ENCODE measurements at places on chromosomes 1 and 21. TPM values are rescaled to one million over a fixed set of nuclear protein-coding genes. Genes with fewer than 3 reads are reported as not detected.

SERPINC1 gene
- total RNA-seq, result not detected

TRNP1 gene
- total RNA-seq, result 20.9 TPM

HP1BP3 gene
- total RNA-seq, result 106 TPM

SPATA46 gene
- not detected for total RNA-seq

CFAP107 gene
- total RNA-seq, result not detected

FOXO6 gene
- 1.4 TPM for total RNA-seq

RPS27 gene
- total RNA-seq, result 871 TPM

LEPR gene
- 8.0 TPM for total RNA-seq

TCHH gene
- total RNA-seq, result not detected

SERTAD4 gene
- total RNA-seq, result 2.4 TPM

DENND2C gene
- 3.2 TPM for total RNA-seq

POU3F1 gene
- not detected for total RNA-seq

GSTM5 gene
- 2.1 TPM for total RNA-seq

LRRC52 gene
- total RNA-seq, result 0.57 TPM

MRPS15 gene
- total RNA-seq, result 102 TPM

PDZK1IP1 gene
- not detected for total RNA-seq

SPRR2A gene
- not detected for total RNA-seq

AGO3 gene
- total RNA-seq, result 17.6 TPM

NKAIN1 gene
- not detected for total RNA-seq

PPFIA4 gene
- total RNA-seq, result 43.7 TPM

FLG2 gene
- not detected for total RNA-seq

ARHGEF16 gene
- total RNA-seq, result 0.37 TPM

PRDM16 gene
- total RNA-seq, result 14.4 TPM

LRIG2 gene
- 10.2 TPM for total RNA-seq

NHLH1 gene
- not detected for total RNA-seq

CFHR1 gene
- not detected for total RNA-seq

SLC25A24 gene
- total RNA-seq, result 10.7 TPM

PITHD1 gene
- 40.3 TPM for total RNA-seq

SKI gene
- 30.2 TPM for total RNA-seq

NBPF4 gene
- total RNA-seq, result not detected

PPM1J gene
- total RNA-seq, result 9.3 TPM

TMCO4 gene
- total RNA-seq, result 7.3 TPM

IPO13 gene
- total RNA-seq, result 66.1 TPM

CLCA1 gene
- not detected for total RNA-seq

NPPB gene
- total RNA-seq, result 1.1 TPM

C8B gene
- not detected for total RNA-seq

OR2G6 gene
- total RNA-seq, result not detected

CGN gene
- 0.73 TPM for total RNA-seq

GPR157 gene
- total RNA-seq, result 64.8 TPM
